ELR (cell line): ENCODE measurements at places on chromosomes 7 and 10.

GRCh38 chr10:113241599-113242360, 291.7 kb downstream of the TCF7L2 start:
- no peak for DNase-seq

GRCh38 chr7:134779741-134780065, 269 bp downstream of the CALD1 start:
- no peak for DNase-seq

DNA sequence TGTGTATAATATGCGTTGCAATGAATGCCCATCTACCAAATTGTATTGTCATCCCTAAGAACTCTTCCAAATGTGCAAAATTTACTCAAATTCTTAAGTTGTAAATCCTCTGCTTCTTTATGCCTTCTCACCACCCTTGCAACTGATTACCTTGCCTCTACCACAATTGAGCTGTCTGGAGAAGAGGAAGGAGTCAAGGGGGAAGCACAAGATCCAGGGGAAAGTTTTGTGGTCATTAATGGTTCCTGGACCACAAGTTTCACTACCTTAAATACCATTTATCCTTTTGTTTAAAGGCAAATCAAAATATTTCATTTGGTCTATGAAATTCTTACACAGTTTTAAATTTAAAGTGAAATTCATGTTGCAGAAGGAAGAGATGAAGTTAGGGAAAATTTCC, 16.7 kb downstream of the CRPPA start:
- DNase-seq, result no peak

DNA sequence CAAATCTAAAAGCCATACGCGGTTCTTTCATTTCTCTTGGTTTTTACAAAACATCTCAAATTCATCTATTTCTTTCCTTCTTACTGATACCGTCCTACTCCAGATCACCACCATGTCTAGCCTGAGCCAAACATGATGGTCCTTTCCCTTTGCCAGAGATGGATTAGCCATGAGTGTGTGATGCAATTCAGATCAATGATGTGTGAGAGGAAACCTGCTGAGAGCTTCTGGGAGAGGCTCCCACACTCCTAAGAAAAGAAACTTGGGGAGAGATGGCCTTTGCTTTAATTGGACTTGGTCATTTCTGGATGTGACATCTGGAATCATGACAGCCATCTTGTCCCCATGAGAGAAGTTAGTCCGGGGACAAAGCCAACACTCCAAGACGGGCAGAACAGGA, 367.2 kb downstream of the FGFR2 start:
- no peak for DNase-seq

- DNase-seq, result peak; percentile 40
Measured at GRCh38 chr10:23096802-23097549, 1.6 kb downstream of the MSRB2 start.

DNA sequence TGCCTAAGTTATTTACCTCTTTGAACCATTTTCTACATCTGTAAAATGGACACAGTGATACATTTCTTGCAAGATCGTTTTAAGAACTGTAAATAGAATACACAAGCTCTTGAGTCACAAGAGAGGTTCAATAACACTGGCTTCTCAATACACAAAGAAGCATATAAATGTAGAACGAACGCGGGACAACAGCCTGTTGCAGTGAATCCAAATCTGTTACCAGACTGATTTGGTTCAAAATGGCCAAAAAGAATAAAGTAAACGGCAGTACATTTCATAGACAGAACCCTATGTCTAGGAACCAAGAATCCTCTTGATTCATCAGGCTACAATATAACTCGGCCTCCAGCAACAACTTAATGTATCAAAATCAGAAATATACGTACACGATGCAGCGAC, 701 bp downstream of the MTPAP start:
- peak; percentile 31 for DNase-seq

DNA sequence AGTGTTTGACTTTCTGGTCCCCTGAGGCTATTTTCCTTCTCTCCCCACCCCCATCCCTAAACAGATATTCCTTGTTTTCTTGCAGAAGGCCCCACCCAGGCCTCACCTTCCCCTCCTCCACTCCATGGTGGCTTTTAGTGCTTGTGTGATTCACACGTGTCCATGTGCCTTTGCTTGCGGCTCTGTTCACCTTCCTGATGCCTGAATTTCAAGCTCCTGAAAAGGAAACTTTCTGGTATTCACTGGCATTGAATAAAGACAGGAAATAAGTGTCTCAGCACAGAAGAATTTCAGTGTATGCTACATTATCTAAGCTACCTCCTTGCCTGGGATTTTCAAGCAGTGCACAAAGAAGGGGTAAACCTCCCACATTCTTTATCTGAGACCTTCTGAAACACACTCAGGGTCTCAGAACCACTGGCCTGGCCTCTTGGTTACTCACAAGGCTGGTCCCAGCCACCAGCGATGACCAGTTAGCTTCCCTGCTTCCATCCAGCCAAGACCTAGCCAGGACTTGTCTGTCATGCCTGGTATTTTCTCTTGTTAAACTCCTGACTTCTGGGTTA, 17.2 kb upstream of the UBE2H start:
- peak; percentile 93 for DNase-seq

DNA sequence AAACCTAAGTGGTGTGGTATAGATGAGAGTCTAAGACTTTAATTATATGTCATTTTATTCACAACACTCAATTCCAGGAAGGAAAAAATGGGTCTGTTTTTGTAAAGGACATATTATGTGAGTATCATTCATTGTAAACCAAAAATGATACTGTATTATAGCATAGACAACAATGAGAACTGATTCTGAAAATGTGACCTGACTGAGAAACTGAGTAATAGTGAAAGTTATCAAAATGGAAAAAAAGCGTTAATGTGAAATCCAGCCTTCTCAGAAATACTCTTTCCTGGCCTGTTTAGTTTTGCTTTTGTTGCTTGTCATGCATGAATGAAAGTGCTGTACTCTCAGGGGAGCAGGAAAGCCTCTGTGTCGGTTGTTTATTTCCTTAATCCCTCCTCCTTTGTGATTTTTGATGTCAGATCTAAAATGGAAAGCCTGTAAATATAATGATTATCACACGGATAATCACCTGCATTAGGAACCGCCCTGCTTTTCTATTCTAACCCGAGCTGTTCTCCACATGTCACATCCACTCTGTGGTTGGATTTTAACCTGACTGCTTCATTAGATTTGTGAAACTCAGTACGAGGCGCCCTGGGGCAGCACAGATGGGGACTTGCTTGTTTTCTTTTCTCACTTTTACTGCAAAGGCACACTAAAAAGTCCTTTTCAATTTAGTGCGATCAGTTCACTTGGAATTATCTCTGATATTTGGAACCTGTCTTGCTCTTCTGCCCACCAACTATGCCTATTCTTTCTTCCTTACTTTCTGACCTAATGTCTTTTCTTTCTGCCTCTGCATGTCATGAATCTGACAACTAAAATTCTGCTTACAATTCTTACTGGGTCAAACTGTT, 240.9 kb upstream of the KAT6B start:
- DNase-seq, result no peak

- DNase-seq, result no peak
Measured at GRCh38 chr10:109898666-109899355, 24.5 kb downstream of the XPNPEP1 start.

- no peak for DNase-seq
Measured at GRCh38 chr10:31594347-31594873, 275.4 kb downstream of the ZEB1 start.

- DNase-seq, result no peak
Measured at GRCh38 chr7:4726566-4726965, 44.5 kb downstream of the FOXK1 start.

- no peak for DNase-seq
Measured at GRCh38 chr7:70772891-70773290, 359.1 kb upstream of the GALNT17 start.

DNA sequence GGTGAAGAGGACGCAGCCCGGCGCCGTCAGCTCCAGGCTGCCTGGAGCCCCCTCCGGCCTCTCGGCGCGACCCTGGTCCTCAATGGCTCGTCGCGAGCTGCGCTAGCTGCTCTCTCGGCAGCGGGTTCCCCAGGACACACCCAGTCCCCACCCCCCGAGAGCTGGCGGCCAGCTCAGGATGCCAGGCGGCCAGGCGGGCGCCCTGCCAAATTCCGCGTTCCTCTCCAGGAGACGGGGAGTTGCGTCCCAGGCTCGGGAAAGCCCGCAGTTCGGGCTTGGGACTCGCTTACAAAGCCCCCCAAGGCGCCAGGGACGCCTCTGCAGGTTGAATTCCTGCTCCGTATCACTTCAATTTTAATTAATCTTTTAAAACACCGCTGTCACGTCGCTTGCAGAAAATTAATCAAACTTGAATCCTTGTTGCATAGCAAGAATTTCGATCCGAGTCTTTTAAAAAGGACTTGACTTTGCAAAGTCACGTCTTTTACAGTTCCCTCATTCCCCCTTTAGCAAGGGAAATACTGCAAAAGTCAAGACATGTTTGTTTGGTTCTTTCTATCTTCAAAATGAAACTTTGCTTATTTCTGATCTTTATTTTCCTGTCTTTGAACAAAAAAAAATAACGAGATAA, 28.2 kb downstream of the SKIDA1 start:
- DNase-seq, result peak; percentile 87

GRCh38 chr10:79319115-79319771, 28.0 kb upstream of the PPIF start:
- no peak for DNase-seq

- peak; percentile 82 for DNase-seq
Measured at GRCh38 chr7:103113164-103113563, 35.7 kb downstream of the NAPEPLD start.

- peak; percentile 86 for DNase-seq
Measured at GRCh38 chr7:129958643-129959470, 6.1 kb upstream of the UBE2H start.

DNA sequence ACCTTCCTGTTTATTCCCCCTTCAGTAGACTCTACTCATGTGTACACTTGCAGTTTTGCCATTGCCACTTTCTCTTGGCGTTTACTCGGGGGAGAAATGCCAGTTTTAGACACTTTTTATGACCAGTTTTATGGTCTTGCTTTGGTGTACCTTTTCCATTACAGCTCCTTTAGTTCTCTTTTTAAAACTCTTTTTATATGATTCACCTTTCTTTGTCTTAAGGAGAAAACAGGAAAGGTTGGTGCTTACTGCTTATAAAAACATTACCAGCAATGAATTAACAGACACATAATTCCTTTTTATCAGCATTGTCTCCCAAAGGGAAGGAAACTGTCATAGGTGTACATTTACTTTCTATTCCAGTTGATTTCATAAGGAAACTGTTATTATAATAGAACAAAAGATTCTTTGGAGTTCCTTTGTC, 11.9 kb downstream of the TSPAN13 start:
- DNase-seq, result no peak

DNA sequence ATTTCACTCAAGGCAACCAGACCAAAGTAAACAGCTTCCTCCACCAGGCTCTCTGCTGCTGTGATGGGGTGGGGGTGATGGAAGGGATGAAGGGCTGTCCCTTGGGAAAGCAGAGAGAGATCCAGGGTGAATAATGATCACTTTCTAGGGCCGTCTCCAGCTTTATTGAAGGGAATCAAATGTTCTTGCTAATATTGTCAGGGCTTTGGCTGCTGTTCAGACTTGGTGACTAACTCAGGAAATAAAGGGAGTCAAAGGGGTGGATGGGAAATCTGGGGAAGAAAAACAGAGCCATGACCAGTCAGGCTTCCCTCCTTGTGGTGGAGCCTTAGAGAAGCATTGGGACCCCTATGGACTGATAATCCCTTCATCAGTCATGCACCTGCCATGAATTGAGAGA, 196.2 kb upstream of the AGK start:
- peak; percentile 27 for DNase-seq

GRCh38 chr10:18577823-18578685, 73.3 kb downstream of the NSUN6 start:
- no peak for DNase-seq

DNA sequence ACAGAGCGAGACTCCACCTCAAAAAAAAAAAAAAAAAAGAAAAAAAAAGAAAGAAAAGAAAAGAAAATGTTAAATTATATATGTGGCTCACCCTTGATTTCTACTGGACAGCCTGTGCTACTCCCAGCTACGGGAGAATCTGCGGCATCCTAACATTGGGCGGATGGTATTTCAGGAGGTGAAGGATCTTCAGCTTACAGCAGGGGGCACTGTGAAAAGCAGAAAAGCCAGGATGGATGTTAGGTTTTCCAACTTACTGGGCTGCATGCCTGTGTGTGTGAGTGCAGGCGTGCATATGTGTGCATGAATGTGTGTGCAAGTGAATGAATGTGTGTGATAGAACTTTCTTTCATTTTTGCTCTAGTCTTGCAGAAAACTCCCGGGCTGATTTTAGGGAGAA, 1066.5 kb downstream of the TYW1 start:
- no peak for DNase-seq

DNA sequence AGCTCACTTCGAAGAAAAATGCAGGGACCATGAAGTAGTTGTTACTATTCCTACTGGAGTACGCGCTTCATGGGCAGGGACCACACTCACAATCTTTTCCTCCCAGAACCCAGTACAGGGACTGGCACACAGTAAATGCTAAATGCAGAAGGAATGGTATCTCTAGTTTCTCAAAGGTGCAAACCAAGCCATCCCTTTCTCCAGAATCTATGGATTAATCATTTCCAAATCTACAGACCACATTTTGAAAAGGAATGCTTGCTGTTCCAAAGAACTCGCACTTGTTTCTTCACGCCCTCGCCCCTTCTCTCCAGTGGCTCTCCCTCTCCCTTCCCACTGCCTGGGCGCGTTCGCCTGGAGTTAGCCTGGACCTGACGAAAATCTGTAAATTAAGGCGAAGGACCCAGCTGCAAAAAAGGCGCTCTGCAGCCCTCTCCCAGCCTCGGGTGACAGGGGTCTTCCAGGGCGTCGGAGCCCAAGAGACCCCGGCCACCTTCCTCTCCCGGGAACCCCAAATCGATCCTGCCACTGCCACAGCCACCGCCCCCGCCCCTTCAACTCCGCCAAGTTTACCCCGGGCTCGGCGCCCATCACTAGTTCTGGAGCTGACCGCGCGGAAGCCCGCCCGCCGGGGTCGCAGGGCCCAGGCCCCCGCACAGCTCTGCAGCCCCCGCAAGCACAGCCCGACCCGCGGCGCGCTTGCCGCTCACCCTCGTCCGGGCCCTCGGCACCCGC, 527 bp downstream of the PDIA4 start:
- peak; percentile 22 for DNase-seq

GRCh38 chr10:131078131-131078881, 233.2 kb downstream of the TCERG1L start:
- no peak for DNase-seq

DNA sequence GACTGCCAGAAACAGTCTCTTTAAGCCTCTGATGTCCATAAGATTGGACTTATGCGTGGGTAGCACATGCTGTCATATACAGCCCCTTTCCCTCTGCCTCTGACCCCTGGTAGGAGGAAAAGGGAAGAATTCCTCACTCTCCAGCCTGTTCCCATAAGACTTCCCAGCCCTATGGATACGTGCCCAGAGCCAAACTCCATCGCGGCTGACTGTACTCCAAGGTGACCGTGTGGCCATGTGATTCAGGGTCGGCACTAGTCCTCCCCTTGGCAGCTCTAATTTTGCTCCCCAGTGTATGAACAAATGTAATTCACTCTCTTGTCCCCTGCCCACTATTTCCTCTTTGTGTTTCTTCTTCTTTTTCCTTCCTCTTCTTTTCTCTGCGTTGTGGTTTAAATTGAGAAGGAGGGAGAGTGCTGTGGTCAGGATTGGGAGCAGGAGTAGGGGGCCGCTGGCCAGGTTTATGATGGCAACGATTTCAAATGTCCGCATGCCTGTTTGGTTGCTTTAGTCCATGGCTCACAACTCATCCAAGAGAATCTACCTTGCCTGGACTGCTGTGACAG, 43.8 kb downstream of the PRLHR start:
- DNase-seq, result no peak
